ENCODE measurements at places on chromosomes 2 and 18. TPM values are rescaled to one million over a fixed set of nuclear protein-coding genes. Genes with fewer than 3 reads are reported as not detected.
A peak's percentile ranks its signal among the peaks of the same experiment; 100 is the strongest.

PAX3 gene
- total RNA-seq, result not detected

DNA sequence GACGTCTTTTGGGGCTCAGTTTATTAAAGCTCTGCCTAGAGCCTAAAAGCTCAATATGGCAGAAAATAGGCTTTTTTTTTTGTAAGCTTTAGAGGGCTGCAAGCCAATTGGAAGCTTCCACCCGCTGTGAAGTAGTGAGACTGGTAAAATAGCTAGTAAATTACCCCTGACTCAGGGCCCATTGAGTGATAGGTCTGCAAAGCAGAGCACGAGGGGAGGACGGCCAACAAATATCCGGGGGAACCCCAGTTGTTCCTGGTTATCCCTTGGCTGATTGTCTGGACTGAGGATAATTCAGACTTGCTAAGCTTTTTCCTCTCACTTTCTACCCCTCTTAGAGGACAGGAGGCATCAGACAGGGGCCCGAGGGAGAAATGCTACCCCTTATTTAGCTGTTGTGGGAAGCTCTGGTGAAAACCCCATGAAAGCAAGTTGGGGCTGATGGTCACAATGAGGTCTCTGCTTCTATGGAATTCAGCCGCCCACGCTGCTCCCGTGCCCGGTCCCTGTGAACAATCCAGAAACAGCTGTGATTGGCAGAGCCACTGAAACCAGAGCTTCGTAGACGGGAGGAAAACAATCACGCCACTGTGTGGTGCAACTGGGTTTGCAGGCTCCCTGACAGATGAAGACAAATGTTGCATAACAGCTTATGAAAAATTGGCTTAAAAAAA is 141.9 kb upstream of the LGALSL start:
- DNase-seq, result peak; percentile 91

COL4A4 gene
- 0.51 TPM for total RNA-seq

- DNase-seq, result no peak
Measured at GRCh38 chr2:111990856-111991255, 64.2 kb upstream of the TMEM87B start.

DNA sequence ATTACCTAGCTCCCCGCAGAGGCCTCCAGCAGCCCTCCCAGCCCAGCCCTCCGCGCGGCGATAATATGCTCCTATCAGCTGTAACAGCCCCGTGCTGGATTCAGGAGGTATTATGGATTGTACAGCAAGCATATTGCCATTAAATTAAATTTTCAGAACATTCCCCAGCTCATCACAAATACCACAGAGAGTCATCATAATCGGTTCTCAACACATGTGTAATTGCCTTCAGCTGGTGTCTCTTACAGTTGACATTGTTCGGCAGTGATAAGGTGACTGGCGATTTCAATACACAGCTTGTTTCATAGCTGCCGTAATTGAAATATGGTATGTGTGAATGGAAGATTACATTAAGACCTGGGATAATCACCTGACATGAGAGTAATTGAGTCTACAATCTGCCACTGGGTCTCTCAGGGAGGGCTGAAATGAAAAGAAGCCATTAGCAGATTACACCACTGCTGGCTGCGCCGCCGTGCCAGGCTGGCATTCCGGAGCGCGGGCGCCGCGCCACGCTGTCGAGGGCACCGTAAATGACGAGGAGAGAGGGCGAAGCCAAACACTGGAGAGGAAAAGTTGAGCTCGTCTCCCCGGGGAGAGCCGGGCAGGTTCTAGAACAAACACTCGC is 549.4 kb upstream of the SALL3 start:
- no peak for DNase-seq

GRCh38 chr18:22228976-22229375 is 59.6 kb downstream of the GATA6 start:
- DNase-seq, result peak; percentile 70

DNA sequence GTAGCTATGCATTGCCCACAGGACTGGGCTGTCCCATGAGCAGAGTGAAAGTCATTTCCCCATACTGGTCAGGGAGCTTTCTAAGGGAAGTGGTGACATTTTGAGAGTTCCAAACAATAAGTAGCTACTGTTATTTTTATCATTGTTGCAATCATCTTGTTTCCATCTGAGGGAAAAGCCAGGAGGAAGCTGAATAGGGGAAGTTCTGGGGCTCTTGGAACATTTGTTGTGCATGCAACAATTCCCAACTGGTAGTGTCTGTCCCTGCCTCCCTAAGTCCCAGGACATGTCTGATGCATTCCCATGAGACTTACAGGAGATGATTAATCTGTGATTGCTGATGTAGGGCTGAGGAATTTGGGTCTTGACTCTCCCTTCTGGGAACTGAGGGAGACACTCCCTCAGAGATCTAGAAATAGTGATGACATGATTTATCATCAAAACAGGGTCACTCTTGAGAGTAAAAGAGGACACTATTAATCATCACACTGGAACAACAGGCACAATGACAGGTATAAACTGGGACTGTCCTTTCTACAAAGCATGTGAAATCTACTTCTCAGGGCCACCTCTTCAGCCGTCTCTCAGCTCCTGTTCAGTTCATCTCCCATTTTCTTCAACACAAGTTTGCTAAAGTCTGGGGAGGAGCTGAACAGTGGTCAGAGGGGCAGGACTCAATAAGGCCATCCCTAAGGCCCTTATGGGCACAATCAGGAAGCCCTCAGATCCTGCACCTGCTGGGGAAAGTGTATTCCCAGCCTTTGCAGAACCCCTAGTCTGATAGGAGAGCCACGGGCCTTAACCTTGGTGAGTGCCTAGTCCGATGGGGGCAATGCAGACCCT is 28.0 kb upstream of the MARCO start:
- DNase-seq, result no peak

DNA sequence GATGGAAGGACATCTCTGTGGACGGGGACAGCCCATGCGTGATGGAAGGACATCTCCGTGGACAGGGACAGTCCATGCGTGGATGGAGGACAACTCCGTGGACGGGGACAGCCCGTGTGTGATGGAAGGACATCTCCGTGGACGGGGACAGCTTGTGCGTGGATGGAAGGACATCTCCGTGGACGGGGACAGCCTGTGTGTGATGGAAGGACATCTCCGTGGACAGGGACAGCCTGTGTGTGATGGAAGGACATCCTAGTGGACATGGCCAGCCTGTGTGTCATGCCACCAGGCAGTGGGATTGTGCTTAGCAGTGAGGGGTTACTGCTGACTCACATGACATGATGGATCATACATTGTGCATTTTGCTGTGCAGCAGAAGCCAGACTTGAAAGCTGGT is 30.0 kb upstream of the NFATC1 start:
- DNase-seq, result peak; percentile 77

PLEKHH2 gene
- total RNA-seq, result 14.0 TPM

DNA sequence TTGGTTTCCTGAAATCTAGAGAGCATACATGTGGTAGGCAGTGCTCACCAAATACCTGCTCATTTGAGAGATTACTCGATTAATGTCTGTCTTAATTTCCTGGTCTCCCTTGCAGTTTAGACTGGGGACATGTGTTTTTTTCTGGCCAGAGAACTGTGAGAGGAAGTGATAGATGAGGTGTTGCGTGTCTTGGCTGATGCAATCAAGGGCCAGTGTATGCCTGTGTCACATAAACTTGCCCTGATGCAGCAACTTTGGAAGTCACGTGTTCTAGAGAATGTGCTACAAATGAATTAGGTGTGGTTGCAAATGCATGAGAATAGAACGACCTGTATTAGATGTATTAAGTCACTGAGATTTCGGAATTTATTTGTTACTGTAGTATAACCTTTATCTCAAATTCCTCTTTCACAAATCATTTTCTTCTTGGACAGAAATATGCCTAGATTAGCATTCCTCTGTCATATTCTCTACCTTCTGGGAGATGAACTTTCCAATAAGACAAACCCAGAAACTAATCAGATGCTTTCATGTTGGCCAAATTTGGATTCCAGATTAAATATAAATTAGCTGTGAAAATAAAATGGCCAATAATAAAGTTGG is 9.9 kb upstream of the IL1A start:
- DNase-seq, result peak; percentile 97

- no peak for DNase-seq
Measured at GRCh38 chr2:218883491-218884490, 3.1 kb downstream of the WNT10A start.

- no peak for DNase-seq
Measured at GRCh38 chr18:10508591-10508990, 17.2 kb upstream of the NAPG start.

DSG1 gene
- total RNA-seq, result not detected

DNA sequence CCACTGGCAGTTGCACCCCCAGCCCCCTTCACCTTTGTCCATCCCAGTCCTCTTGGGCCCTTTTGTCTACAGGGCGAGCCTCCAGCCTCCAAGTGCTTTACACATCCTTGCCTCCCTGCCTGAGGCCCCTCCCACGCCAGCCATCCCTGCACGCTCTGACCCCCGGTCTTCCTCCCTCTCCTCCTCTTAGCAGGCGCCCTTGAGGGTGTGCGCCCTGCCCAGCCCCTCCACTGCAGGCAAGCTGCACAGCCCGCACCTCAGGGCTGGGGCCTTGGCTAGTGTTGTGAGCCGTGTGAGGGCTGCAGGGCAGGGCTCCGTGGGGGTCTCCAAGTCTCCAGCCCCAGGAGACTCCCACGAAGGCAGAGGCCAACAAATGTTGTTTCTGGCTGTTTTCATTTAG is 6.9 kb downstream of the BOK start:
- DNase-seq, result no peak

DNA sequence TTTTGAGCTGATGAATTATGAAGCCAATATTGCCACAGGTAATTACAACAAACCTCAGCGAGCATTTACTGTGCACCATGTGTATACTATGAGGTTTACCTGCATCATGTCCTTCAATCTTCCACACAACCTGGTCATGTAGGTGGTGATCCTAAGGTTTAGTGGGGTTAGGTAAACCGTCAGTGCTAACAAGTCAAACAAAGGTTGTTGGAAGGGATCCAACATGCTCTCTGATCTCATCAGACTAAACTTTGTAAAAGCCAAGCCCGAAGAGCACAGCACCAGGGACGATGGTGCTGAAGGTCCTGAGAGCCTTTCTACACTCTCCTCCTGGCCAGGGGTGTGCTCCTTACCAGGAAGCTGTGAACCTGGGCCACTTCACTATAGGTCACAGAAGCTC is 29.4 kb downstream of the SH3YL1 start:
- DNase-seq, result no peak

GRCh38 chr2:26298638-26299393 is 47.1 kb upstream of the SELENOI start:
- DNase-seq, result peak; percentile 62

Measured in fibroblast of lung (primary cell).